Sigmoid colon (tissue), 7 donors: ENCODE measurements at places on chromosomes 3 and 15. TPM values are rescaled to one million over a fixed set of nuclear protein-coding genes. Genes with fewer than 3 reads are reported as not detected.

The PP2D1 gene
- not detected for total RNA-seq

The PRKCD gene
- 9.9 TPM for total RNA-seq

The PTH1R gene
- 3.6 TPM for total RNA-seq

The LHFPL4 gene
- total RNA-seq, result 1.1 TPM

The ACAD11 gene
- 26.8 TPM for total RNA-seq

The TLE3 gene
- 51.2 TPM for total RNA-seq

The LIPC gene
- not detected for total RNA-seq

The GHRL gene
- not detected for total RNA-seq

The GYG1 gene
- total RNA-seq, result 142 TPM

The SNTN gene
- total RNA-seq, result not detected

GRCh38 chr15:94238539-94239118 is 7.3 kb downstream of the MCTP2 start:
- no peak for DNase-seq

DNA sequence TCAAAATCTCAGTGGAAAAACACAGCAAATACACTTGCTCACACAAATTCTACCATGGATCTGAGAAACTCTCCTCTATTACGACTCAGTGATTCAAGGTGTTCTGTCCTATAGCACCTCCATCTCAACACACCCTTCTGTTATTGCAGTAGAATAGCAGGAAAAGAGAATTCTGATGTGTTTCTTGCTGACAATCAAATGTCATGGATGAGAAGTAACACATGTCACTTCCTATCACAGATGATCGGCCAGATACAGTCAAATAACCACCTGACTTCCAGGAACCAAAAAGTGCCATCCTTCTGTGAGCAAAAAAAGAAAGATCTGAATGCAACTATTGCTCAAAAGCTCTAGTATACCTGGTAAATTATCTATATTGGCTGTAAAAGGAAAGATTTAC is 734.2 kb upstream of the GBE1 start:
- no peak for DNase-seq

DNA sequence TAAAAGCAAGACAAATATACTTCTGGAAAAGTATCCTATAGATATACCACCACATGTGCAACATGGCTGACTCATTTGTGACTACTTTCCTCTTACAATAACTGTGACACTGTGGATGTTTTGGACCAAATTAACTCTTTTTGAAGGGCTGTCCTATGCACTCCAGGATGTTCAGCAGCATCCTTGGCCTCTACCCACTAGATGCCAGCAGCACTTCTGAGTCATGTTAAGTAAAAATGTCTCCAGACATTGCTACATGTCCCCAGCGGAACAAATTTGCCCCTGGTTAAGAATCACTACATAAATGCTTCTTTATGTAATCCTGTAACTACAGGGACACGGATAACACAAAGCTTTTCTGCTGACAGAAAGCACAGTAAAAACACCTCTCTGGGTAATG is 32.0 kb downstream of the RUVBL1 start:
- no peak for DNase-seq

- DNase-seq, result no peak
These were observed 6.8 kb downstream of the UBE3A start for GRCh38 chr15:25431836-25432561.

GRCh38 chr15:95715906-95716656 is 614.4 kb upstream of the NR2F2 start:
- no peak for DNase-seq

GRCh38 chr3:134372396-134373270 is 1.6 kb downstream of the AMOTL2 start:
- peak; percentile 66 for DNase-seq

GRCh38 chr3:189275852-189276251 is 104.1 kb downstream of the TPRG1 start:
- no peak for DNase-seq

GRCh38 chr3:113258361-113258760 is 47.0 kb downstream of the BOC start:
- no peak for DNase-seq

DNA sequence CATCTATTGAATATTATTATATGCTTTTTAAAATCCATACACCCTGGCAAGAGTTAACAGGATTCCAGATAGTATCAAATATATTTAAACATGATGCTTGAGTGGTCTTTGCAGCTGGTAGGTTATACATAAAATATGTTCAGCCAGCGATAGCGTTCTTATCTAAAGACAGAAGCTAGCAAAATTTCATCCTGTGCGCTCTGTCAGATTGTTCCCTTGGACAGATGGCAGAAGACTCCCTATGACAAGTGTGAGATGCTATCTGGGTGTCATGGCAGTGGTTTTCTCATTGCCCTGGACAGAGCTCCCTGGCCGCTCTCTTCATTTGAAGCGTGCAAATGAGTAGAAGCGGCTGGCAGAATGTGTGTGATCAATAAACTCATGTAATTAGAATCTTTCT is 175.2 kb upstream of the SOX14 start:
- no peak for DNase-seq

DNA sequence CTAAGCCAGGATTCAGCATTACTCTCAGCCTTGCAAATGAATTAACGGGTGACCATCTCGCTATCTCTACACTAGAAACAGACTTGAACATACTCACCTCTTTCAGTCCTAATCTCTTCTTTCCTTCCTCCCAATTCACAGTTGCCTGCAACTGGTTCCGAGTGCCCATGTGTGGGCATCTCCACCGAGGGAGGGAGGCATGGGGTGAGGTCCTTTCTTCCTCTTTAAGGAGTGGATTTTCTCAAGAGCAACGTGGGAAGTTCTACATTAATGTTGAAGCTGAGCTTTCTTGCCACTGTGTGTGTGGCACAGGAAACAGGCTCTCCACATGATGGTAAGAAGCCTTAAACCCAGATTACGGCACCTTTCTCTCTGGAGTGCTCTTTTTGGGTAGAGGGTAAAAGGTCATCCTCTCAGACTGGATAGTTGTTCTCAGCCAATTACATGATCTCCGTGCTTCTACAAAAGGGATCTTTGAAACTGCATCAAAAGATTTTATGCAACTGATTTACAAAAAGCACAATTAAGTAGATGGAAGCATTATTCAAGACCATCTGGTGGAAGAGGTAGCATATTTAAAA is 286.8 kb upstream of the NR2F2 start:
- DNase-seq, result no peak

DNA sequence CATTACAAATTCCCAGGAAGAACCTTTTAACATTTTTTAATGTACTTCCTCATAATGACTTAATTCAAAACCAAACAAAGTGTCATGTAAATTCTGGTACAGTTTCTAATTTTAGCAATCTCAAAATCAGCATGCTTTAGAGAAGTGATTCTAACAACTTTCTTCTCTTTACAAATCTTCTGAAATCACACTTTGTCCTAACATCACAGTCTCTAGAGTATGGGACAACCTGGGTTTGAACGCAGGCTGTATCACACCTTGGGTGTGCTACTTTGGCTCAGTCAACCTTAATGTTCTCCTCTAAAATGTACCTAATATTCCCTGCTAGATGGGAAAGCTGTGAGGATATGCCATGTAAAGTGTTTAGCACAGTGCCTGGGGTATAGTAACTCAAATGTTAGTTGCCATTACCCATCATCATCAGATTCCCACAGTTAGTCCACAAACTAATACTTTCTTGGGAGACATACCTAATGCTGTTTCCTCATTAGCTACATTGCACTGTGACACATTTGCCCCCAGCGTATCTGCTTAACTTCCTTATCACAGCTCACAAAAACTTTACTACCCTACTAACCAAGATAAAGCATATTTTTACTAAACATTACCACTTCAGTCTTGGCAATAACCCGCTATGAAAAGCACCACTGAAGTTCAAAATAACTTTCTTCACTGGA is 3.1 kb downstream of the TSPAN3 start:
- DNase-seq, result no peak
